ENCODE measurements at places on chromosomes 1 and 21.

- DNase-seq = no peak
These were observed 63.9 kb downstream of the CHIA start for GRCh38 chr1:111354584-111354983.

GRCh38 chr1:86852289-86852688, 61.6 kb downstream of the SELENOF start:
- no peak for DNase-seq

DNA sequence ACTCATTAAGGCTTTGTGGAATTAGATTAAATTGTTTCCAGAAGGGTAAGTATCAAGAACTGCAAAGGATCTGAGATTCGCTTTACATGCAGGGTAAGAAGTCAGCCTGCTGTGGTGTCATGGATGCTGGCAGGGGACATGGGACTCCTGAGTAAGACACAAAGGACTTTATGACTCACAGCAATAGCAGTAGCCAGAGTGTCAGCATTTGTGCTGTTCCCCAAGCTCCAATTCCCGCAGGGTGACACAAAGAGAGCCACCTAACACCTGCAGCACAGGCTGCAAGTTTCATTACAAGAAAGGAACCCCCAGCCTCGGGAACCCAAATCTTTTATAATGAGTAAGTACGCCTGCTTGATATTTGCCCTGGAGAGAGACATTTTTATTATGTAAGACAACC, 298.1 kb upstream of the POU3F1 start:
- no peak for DNase-seq

DNA sequence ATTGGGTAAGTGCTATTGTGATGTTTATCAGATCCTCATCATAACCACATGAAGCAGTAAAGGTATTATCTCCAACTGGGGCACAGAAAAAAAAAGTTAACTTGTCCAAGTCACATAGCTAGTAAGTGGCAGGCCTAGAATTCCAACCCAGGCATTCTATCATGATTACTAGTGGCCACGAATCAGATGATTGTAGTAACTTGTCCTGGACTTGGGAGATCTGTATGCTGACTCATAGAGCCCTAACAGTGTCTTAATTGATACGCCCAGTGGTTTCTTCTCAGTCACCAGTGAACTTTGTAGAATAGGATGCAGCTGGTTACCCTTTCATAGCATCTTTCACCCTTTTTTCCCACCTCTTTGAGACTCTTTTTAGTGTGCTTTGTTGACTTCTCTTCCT, 91.1 kb upstream of the UBE2U start:
- no peak for DNase-seq

GRCh38 chr1:75014250-75014649, 119.9 kb upstream of the LHX8 start:
- DNase-seq = no peak
